Thymus (tissue), 14 donors: ENCODE measurements at places on chromosomes 11 and 22.

- no peak for DNase-seq
Observed at GRCh38 chr11:75186999-75187398, 36.1 kb downstream of the SLCO2B1 start.

DNA sequence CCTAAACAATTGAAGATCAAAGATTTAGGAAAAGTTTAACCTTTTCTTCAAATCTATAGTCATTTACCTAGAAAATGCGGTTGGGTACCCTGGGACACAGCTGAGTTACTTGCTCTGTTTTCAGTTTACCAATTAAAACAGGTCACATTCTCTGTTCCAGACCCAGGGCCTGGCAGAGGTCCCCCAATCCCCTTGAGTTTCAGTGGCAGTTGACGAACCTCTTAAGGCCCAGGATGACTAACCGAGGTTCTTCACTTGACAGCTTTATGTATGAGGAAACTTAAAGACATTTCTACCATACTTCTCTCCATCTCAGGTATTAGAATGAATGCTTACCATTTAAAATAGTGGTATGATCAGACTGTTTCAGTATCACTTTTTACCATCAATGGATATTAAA is 16.3 kb downstream of the LDHAL6A start:
- no peak for DNase-seq

GRCh38 chr11:2310073-2310785 is 8.4 kb downstream of the TSPAN32 start:
- DNase-seq: no peak

GRCh38 chr11:30258679-30259078 is 27.9 kb downstream of the FSHB start:
- DNase-seq: no peak

- DNase-seq: no peak
Observed at GRCh38 chr22:50299785-50300619, 7.4 kb downstream of the PLXNB2 start.

DNA sequence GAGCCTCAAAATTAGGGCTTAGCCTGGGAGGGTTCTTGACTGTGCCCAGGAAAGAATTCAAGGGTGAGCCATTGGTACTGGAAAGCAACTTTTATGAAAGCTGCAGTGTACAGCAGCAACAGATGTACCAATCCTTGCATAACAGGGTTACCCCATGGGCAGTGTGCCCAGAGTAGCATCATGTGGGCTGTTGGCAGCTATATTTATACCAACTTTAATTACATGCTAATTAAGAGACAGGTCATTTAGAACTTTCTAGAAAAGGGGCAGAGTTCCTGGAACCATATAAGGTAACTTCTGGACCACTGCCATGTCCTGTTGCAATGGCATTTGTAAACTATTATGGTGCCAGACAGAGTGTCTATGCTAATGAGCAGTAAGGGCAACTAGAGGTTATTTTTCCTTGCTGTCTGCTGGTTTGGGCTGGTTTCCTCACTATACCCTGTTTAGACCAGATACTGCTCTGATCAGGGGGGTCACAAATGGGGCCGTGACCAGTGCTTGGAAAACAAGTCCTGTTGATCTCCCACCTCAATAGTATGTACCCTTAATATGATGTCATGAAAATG is 1120.5 kb upstream of the RAG2 start:
- DNase-seq: no peak

DNA sequence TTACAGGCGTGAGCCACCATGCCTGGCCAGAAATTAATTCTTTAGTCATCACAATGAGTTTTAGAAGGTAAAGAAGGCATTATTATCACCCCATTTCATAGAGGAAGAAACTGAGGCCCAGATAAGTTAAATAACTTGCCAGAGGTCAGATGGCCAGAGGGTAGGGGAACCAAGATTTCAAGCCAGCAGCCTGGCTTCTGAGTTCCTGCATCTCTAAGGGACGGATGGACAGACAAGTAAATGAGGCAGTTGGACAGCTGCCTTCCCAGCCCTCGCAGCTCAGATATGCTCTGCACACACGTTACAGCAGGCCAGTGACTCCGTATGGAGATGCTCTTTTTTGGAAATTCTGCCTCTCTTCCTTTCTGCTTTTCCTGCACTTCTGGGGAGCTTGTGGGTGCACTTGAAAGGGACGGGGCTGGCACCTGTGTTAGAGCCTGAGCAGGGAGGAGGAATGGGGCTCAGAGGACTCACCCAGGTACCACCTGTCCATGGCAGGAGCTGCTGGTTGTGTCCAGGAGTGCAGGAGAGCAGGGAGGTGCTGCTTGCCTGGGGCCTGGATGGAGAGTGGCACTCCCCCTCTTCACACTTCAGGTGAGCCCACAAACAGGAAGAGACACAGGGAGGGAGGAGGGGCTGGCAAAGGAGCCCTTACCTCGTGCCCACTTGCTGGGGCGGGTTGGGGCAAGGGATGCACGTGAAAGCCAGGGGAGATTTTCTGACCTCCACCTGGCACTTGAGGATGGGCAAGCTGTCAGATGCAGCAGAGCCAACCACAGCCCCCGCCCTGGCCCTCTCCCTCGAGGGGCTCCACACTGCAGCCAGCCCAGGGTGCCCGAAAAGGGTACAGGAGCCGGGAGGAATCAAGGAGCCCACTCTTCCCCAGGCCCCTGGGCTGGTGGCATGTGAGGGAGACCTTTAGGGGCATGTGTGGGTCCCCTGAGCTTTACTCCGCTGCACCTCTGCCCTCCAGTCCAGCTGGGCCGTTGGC is 3.3 kb upstream of the FXYD2 start:
- DNase-seq: no peak

GRCh38 chr11:102119997-102120396 is 9.8 kb downstream of the YAP1 start:
- no peak for DNase-seq

DNA sequence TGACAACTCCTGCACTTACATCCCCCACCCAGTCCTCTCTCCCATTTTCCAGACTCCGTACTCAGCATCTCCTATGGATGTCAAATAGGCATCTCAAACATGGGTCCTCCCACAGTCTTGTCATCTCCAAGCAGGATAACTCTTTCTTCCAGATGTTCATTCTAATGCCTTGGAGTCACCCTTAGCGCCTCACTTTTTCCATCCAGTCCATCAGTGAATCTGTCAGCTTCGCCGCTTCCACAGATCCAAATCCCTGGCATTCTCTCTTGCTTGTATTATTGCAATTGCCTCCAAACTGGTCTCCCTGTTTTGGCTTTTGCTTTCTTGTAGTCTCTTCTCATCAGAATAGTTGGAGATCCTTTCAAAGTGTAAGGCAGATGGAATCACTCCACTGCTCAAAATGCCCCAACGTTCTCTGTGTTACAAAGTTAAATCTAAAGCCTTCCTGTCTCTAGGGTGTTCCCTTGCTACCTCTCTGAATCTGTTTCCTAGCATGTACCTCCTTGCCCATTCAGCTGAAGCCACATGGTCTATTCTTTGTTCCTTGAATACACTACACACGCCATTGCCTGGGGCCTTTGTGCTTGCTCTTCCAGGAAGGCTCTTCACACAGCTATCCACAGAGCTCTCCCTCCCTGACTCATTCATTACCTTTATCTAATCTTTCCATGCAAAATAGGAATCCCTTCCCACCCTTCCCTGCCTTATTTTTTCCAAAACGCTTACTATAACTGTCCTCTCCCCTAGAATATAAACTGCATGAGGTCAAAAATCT is 64.8 kb downstream of the UBASH3B start:
- no peak for DNase-seq

DNA sequence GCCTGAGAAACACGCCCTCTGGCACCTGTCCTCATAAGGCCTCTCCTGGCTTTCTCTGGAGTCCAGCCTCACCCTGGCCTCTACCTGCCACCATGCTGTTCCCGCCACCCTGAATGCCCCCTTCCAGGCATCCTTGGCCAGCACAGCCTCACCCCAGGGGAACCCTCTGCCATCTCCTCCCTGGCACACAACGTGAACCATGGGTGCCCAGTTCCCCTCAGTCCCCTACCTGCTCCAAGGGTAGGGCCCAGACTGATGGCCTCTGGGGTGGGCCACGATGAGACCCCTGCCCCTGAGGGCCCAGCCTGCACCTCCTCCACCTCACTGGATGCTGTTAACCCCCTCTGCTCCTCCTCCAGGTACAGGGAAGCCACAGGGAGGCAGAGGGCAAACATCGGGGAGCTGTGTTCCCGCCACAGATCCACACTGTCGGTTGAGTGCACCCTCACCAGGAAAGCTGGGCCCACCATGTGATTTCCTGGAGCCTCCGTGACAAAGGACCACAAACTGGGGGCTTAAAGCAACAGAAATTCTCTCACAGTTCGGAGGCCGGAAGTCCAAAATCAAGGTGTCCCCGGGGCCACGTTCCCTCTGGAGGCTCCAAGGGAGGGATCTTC is 169.6 kb downstream of the BRD1 start:
- DNase-seq: no peak

DNA sequence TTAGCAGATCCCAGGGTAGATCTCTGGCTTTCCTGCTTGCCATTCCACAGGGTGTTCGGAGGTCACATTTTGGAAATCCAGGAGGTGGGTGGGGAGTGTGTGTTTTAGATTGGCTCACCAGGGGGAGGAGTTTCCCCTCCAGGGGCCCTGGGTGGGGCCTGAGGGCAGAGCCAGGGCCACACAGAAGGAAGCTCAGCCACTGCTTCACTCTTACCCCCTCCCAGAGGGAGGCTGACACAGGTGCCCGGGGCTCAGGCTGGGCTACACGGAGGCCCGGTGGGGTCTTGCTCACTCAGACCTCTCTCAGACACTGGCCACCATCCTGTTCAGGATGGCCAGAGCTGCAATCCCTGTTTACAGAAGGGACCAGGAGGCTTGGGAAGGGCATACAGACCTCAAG is 2.5 kb downstream of the WNT7B start:
- DNase-seq: no peak

- no peak for DNase-seq
Observed at GRCh38 chr11:2096919-2097301, 42.3 kb downstream of the IGF2 start.

- no peak for DNase-seq
Observed at GRCh38 chr11:123753110-123753509, 1.2 kb downstream of the OR6X1 start.

DNA sequence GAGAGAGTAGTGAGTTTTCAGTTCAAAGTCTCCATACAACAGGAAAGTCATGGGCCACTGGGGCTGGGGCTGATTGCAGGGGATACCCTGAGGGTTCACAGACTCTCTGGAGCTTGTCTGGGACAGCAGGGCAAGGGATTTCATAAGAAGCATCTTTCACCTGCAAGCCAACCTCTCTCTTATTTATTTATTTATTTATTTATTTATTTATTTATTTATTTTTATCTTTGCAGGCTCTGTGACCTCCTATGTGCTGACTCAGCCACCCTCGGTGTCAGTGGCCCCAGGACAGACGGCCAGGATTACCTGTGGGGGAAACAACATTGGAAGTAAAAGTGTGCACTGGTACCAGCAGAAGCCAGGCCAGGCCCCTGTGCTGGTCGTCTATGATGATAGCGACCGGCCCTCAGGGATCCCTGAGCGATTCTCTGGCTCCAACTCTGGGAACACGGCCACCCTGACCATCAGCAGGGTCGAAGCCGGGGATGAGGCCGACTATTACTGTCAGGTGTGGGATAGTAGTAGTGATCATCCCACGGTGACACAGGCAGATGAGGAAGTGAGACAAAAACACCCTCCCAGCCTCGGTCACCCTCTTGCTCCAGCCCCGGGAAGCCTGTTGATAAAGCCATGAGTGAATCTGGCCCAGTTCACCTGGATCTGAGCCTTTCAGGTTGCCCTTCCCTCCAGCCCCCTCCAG is 68.4 kb downstream of the GGTLC2 start:
- DNase-seq: no peak

- peak; percentile 79 for DNase-seq
Observed at GRCh38 chr22:40922484-40923303, 28.5 kb upstream of the RBX1 start.

- DNase-seq: no peak
Observed at GRCh38 chr11:77081976-77082836, 15.4 kb downstream of the CAPN5 start.

DNA sequence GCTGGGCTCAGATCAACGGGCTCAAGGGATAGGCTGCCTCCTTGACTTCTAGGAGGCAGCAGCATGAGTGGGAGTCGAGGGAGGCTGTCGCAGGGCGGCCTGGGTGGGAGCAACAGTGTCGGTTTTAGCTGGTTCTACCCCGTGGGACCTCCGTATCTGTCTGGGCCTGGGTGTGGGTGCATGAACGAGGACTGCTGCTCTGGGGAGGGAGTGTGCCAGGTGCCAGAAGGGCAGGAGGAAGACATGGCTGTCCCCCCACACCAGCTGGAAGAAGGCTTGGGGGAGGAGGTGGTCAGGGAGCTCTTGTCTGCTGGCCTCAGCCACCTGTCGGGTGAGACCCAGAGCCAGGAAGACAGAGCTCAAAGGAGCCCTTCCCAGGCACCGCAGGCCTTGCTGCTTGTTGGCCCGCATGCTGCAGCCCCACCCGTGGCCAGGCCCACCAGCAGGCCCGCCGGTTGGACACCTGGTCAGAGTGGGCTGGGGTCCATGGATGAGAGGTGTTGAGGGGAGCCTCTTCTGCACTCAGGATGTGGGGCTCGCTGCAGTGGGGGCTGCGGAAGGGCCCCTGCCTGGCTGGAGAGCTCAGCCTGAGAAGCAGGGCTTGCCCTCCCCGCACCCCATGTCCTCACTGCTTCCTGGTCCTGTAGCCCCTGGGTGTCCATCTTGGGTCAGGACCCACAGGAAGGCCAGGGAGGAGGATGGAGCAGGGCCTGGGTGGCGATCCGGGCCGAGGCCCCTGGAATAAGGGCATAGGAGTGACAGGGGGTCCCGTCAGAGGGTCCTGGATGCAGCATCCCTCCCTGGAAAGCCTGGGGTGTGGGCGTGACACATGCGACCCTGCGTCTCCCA is 3.4 kb downstream of the CEND1 start:
- no peak for DNase-seq

- DNase-seq: no peak
Observed at GRCh38 chr11:108486331-108486730, 11.9 kb downstream of the POGLUT3 start.

GRCh38 chr22:47275605-47276449 is 513.4 kb downstream of the TBC1D22A start:
- DNase-seq: no peak

- no peak for DNase-seq
Observed at GRCh38 chr22:38935023-38935422, 22.4 kb upstream of the APOBEC3A start.
